Heart left ventricle (tissue), 16 donors: ENCODE measurements at places on chromosomes 4 and X. TPM values are rescaled to one million over a fixed set of nuclear protein-coding genes. Genes with fewer than 3 reads are reported as not detected.

Gene NXF2
- total RNA-seq = not detected

Gene BANK1
- not detected for total RNA-seq

Gene TNMD
- total RNA-seq = not detected

Gene INTS6L
- total RNA-seq = 2.6 TPM

Gene SLC26A1
- not detected for total RNA-seq

Gene DUSP21
- total RNA-seq = not detected

Gene EGF
- total RNA-seq = 15.0 TPM

Gene SLC10A7
- total RNA-seq = 5.9 TPM

Gene CPE
- 56.9 TPM for total RNA-seq

Gene C4orf50
- total RNA-seq = not detected

DNA sequence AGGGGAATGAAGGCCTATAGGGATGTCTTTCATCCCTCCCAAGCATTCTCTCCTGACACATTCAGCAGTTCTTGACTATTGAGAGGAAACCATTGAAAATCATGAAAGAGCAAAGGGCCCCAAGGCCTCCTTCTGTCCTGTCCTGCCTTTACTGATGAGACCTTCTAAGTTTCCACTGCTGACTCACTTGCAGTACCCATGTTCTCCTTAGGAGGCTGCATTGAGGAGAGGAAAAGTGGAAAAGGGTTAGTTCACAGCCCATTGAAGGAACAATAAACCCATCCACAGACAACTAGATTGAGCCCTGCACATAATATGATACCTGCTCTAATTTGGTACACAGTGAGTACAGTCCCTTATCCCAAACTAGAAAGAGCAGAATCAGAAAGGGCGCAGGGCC lies 115.1 kb upstream of the PNPLA4 start:
- no peak overlapping the region for H3K27ac ChIP-seq
- no peak overlapping the region for H3K4me3 ChIP-seq
- no peaks in the 10 kb centered on the region for H3K4me1 ChIP-seq
- no peak for DNase-seq
- no peaks in the 10 kb centered on the region for H3K27me3 ChIP-seq
- H3K36me3 ChIP-seq = no peaks in the 10 kb centered on the region

DNA sequence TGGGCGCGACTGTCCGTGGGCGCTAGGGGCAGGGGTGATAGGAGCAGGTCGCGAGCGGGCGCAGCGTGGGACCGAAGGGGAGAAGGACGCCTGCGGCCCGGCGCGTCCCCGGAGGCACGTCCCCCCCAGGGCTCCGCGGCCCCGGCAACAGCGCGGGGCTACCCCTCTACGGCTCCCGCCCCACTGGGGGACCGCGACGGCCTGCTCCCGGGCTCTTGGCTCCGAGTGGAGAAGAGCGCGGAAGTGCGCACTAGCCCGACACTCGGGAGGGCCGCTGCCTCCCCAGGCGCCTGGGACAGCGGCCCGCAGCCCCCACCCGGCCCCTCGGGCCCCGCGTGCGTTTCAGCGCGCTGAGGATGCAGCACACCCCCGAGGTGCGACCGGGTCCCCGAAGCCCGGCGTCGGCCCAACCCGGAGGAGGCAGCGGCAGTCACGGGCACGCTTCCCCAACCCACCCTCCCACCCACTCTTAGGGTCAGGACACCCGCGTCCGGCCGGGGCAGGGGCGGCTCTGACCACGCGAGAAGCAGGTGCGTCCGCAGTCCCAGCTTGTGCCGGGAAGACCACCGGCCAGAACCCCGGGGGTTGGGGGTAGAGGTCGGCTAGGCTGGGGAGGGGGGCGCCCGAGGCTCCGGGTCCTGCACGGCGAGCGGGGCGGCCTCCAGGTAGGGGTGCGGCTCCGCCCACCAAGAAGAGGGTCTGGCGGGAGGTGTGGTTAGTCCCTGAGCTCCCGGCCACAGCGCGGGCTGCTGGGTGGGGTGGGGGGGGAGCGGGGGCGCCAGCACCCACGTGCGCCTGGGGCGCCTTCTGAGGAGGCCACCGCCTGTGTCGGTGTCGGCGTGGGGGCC lies 18.5 kb upstream of the NAT8L start:
- H3K27me3 ChIP-seq = peaks cover 41% of the 10 kb centered on the region
- H3K4me1 ChIP-seq = peaks cover 19% of the 10 kb centered on the region
- H3K27ac ChIP-seq = no peak overlapping the region
- DNase-seq = no peak
- peak overlapping the region; percentile 54 for H3K4me3 ChIP-seq

GRCh38 chr4:148044912-148045352 lies 313.0 kb downstream of the ARHGAP10 start:
- H3K27ac ChIP-seq = peak overlapping the region; percentile 93
- H3K27me3 ChIP-seq = no peaks in the 10 kb centered on the region
- DNase-seq = no peak
- H3K4me1 ChIP-seq = peaks cover 4% of the 10 kb centered on the region
- peak overlapping the region; percentile 23 for H3K4me3 ChIP-seq

DNA sequence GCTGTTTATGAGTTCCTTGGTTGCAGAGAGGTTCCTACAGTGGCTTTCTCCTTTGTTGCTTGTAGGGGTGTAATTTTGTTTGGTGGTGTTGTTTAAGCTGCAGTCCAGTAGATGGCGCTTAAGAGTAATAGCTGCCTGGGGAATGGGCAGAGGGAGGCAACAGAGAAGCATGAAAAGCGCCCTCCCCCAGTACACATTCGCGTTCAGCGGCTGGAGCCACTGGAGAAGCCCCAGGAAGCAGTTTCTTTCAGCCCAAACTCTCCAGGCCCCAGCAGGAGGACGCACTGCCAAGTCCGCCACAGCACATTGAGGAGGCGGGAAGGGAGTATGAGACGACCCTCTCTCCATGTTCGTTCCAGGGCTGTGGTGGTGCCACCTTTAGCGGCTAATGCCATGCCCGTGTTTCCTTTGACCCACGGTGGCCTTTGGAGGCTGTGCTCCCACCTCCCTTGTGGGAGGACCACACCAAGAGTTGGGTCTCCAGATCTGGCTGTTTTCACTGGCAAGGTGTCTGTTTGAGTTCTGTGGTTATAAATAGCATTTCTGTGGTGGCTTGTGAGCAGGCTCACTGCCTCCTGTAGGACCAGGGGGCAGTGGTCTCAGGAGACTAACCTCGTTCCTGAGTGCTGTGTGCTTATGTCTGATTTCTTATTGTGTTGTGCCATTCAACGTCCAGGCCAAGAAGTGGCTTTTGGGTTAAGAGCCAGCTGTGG lies 252.3 kb downstream of the ARHGAP10 start:
- H3K36me3 ChIP-seq = no peaks in the 10 kb centered on the region
- peaks cover 12% of the 10 kb centered on the region for H3K4me1 ChIP-seq
- H3K27ac ChIP-seq = no peak overlapping the region
- H3K27me3 ChIP-seq = no peaks in the 10 kb centered on the region

- DNase-seq = peak; percentile 36
- no peak overlapping the region for H3K27ac ChIP-seq
- H3K27me3 ChIP-seq = no peaks in the 10 kb centered on the region
- no peaks in the 10 kb centered on the region for H3K36me3 ChIP-seq
- H3K4me1 ChIP-seq = no peaks in the 10 kb centered on the region
- no peak overlapping the region for H3K4me3 ChIP-seq
Observed at GRCh38 chr4:78612398-78613178, 61.0 kb downstream of the ANXA3 start.

DNA sequence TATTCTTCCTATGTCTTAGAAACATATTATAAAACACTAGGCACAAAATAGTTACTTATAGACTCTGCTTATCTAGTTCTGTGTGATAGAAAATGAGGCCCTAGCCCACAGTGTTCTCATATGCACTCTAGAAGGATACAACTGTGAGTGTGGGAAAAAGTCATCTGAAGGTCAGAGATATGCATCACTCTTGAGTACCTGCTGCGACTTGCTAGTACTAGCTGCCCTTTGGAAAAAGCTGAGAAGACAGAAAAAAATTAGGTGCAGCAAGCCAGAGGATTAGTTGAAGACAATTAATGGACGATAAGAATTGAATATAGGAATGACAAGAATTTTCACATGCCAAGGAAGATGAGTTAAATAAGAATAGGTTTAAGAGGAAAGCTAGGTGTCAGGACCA lies 61.3 kb downstream of the MTHFD2L start:
- no peak for DNase-seq
- no peaks in the 10 kb centered on the region for H3K27me3 ChIP-seq
- no peak overlapping the region for H3K27ac ChIP-seq
- H3K4me1 ChIP-seq = no peaks in the 10 kb centered on the region
- no peaks in the 10 kb centered on the region for H3K36me3 ChIP-seq

- H3K4me3 ChIP-seq = no peak overlapping the region
- no peaks in the 10 kb centered on the region for H3K36me3 ChIP-seq
- H3K4me1 ChIP-seq = no peaks in the 10 kb centered on the region
- no peak overlapping the region for H3K27ac ChIP-seq
- no peak for DNase-seq
Observed at GRCh38 chr4:32133734-32134133, 1413.6 kb downstream of the PCDH7 start.

DNA sequence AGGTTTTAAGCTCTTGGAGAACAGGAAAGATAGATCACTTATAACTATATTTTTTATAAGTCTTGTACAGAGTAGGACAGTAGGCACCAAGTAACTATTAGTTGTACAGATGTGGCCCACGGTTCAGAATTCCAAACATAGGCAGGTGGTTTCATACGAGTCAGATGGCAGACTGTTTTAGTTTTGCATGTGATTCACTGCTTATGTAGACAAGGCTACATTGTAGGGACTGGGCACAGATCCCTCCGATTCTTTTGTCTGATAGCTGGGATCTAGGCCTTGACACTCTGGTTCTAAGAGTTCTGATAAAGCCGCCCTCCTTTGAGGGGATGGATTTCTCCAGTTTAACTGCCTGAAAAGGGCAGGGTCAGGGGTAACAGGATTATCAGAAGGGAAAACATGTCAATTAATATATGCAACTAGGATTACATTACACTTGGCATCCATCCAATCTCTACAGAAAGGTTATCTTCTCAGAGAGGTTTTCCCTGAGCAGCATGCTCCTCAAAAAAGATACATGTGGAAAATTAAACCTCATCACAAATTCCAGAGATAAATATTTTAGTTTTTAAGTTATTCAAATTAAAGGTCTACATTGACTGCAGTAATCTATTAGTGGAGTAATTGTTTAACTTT lies 87.8 kb downstream of the SPRY1 start:
- H3K36me3 ChIP-seq = no peaks in the 10 kb centered on the region
- no peaks in the 10 kb centered on the region for H3K4me1 ChIP-seq
- DNase-seq = no peak
